ENCODE measurements at places on chromosomes 1 and 21.

DNA sequence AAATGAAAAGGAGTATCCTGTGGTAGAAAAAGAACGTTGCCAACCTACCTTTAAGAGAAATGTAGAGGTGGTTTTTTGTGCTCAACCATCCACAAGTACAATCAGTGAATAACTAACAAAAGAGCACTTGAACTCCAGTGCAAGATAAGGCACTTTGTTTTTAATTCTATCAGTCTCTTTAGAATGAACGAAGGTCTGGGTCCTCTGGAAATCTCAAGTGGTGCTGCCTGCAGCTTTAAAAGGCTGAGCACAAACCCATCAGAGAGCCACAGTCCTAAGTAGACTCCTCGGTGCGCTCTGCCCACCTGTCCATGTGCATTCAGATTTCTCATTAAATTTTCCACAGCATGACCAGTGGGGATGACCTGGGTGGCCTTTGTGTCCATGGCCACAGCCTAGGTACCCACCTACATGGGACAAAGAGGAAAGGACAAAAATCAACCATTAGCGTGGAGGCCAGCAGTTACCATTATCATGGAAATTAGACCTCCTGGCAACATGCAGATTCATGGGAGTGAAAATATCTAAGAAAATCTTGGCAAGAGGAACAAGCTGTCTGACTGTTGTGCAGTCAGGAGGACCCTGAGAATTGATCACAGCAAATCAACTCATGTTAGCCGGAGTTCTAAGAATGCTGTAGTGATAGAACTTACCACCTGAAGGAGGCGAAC is 9.4 kb downstream of the TRIM45 start:
- DNase-seq: no peak

GRCh38 chr1:54499360-54500106 is 48.5 kb upstream of the ACOT11 start:
- no peak for DNase-seq

DNA sequence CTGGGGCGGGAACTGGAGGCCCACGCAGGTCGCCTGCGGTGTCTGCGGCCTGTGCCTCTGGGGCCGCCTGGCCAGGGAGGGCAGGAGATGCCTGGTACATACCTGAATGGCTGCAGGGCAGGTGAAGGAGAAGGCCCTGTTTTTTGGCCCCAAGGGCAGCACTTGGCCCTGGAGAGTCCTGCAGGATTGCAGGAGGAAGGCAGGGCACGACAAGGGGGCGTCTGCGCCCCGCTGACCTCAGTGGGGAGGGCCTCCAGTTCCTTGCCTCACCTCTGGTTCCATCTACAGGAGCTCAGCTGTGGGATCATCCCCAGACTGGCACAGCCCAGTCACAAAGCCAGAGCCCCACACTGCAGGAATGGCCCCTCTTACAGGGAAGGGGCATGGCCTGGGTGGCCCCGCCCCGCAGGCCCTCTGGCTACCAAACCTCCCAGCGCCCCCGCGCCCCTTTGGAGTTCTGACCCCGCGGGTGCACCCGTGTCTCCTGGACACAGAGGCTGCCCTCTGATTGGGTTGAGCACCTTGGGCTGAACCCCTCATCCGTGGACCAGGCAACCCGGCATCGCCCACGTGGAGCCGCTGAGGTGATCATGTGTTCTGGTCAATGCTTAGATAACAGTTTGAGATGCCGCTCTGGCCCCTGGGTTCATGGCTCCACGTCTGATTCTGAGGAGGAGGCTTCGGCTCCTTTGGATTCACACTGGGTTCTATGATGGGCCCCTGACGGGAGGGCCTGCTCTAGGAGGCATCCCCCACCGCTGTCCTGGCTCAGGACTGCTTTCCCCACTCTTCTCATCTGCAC is 1.3 kb upstream of the PEX10 start:
- DNase-seq: no peak

DNA sequence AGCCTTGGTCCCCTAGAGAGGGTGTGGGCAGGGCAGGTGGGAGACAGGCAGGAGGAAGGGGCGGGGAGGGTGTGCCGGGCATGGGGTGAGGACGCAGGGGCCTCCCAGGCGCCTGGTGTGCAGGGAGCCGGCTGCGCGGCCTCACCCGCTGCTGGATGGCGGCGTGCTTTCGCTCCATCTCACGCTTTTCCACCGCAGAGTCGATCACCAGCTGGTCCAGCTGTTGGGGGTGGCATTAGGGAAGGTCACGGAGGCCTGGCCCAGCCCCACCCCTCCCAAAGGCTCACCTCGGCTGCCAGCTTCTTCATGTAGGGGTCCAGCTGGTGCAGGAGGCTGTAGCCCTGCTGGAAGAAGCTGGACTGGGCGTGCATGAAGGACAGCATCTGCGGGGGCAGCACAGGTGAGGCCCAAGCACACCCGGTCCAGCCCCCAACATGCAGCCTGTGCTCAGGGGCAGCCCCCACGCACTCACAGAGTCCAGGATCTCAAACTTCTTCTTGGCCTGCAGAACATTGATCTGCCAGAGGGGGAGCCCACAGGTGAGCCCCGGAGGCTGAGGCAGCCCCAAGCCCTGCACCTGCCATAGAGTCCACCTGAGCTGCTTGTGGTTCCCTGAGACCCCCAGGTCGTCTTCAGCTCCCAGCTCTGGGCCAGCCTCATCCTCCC is 7.9 kb downstream of the ACAP3 start:
- DNase-seq: no peak

All from activated CD4-positive, alpha-beta T cell treated with anti-CD3 and anti-CD28 coated beads, Interleukin-2, amount 50 U/mL, for 4 hours (primary cell).